Epithelial cell of prostate (primary cell): ENCODE measurements at places on chromosomes 2 and 18.

DNA sequence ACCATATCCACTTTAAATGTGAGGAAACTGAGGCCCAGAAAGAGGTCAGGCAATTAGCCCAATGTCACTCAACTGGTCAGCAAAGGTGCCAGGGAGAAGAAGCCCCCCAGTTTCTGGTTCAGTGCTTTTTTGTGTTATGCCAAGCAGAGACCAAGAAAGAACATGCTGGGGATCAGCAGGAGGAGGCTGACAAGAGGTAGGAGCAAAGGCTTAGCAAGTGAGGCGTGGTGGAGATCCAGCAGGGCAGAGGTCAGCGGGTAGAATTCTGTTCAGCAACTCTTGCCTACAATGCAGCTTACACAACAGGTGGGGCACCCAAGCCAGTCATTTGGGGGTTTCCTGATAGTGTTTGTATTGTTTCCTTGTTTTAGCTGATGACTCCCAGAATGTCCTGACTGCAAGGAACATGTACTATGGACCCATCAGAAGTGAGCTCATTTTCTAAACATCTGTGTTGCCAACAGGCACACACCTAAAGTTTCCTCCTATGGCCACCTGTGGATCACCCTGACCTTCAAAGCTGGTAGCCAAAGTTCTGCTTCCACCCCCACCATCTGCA, 28.2 kb downstream of the LPIN2 start:
- no peak for DNase-seq

GRCh38 chr2:44166096-44166495, 2.6 kb upstream of the PPM1B start:
- DNase-seq = no peak

- no peak for DNase-seq
Observed at GRCh38 chr2:158199928-158200650, 98.4 kb downstream of the UPP2 start.

DNA sequence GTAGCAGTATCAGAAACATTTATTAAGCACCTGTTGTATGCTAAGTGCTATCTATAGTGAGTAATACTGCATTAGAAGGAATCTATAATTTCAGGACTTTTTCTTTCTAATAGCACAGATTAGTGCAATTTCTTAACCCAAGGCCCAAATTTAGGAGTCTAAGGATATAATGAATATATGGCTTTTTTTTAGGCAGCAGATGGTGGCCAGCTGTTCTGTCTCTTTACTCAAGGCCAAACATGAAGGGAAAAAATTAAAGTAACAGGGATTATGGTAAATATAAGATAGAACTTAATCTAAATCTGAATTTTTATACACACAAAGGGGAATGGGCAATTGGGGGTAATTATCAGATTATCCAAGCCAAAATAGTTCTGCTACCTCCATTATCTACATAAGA, 230.6 kb upstream of the SP5 start:
- no peak for DNase-seq

GRCh38 chr2:28334527-28334894, 58.1 kb upstream of the FOSL2 start:
- no peak for DNase-seq

- DNase-seq = no peak
Observed at GRCh38 chr2:240762249-240762648, 57.8 kb downstream of the KIF1A start.

DNA sequence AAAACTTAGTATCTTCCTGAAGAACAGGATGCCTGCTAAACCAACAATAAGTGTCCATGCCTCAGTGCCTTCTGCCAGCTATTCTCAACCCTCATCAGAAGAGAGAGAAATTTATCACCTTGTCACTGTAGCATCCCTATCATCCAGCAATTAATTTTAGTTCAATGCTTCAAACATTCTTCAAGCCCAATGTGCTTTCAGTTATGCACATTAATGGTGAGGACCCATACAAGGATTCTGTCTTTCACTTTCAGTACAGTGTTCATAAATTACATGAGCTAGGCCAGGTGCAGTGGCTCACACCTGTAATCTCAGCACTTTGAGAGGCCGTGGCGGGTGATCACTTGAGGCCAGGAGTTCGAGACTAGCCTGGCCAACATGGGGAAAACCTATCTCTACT, 47.0 kb upstream of the MSH6 start:
- DNase-seq = no peak

GRCh38 chr2:148994341-148994740, 44.2 kb upstream of the LYPD6B start:
- DNase-seq = no peak

DNA sequence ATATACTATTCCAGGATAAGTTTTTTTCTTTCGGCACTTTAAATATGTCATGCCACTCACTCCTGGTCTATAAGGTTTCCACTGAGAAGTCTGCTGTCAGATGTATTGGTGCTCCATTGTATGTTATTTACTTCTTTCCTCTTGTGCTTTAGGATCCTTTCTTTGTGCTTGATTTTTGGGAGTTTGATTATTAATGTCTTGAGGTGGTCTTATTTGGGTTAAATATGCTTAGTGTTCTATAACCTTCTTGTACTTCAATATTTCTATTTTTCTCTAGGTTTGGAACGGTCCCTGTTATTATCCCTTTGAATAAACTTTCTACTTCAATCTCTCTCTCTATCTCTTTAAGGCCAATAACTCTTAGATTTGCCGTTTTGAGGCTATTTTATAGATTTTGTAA, 28.3 kb downstream of the STPG4 start:
- no peak for DNase-seq

DNA sequence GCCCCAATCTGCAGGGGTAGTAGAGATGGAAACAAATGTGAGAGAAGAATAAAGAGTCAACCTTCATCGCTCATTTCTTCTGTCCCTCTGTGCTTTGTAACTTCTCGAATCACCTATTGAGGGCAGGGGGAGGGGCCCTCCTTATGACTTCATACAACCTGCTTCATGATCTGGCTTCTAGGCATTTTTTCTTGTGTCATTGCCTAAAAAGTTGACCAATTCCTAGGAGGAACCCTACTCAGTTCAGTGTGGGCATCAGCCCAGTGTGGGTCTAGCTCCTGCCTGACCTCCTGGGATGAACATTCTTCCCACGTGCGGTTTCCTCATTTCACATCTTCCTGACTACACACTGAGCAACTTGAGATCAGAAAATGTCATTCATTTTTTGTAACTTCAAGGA, 46.3 kb upstream of the CREB1 start:
- DNase-seq = no peak

DNA sequence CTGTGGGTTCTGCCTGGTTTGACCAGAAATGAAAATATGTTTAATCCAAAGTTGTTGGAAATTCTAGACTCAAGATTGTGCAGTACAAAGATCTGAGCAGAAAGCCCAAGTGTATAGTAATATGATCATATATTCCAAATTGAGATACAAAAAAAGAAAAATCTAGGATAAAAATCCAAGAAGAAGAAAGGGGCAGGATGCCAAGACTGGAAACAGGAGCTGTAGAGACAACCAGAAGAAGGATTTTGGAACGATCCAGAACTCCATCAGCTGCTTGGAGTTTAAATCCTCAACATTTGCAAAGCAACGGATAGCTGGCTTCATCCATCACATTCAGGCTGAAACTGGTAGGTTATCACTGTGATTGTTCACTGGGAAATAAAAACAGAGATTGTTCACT, 333.6 kb upstream of the UBE2E3 start:
- no peak for DNase-seq

GRCh38 chr18:48084858-48085257, 154.4 kb upstream of the SMAD2 start:
- DNase-seq = no peak

- no peak for DNase-seq
Observed at GRCh38 chr2:196804381-196804780, 4.8 kb downstream of the C2orf66 start.
